ENCODE measurements at places on chromosomes 12 and 14. TPM values are rescaled to one million over a fixed set of nuclear protein-coding genes. Genes with fewer than 3 reads are reported as not detected.
A peak's percentile ranks its signal among the peaks of the same experiment; 100 is the strongest.

GRCh38 chr14:80978403-80978802, 23.0 kb downstream of the TSHR start:
- peaks cover 4% of the 10 kb centered on the region for H3K27me3 ChIP-seq
- no peaks in the 10 kb centered on the region for H3K36me3 ChIP-seq
- no peaks in the 10 kb centered on the region for H3K4me1 ChIP-seq
- no peak for DNase-seq
- no peak overlapping the region for H3K4me3 ChIP-seq

GRCh38 chr14:94024549-94024948, 1.6 kb upstream of the OTUB2 start:
- no peak overlapping the region for H3K27ac ChIP-seq
- peaks cover 10% of the 10 kb centered on the region for H3K4me1 ChIP-seq
- peaks cover 4% of the 10 kb centered on the region for H3K27me3 ChIP-seq
- no peaks in the 10 kb centered on the region for H3K36me3 ChIP-seq
- no peak for DNase-seq
- H3K4me3 ChIP-seq, result no peak overlapping the region

GRCh38 chr12:25552681-25553080, 402 bp downstream of the LMNTD1 start:
- no peak overlapping the region for H3K27ac ChIP-seq
- H3K4me1 ChIP-seq, result no peaks in the 10 kb centered on the region
- H3K27me3 ChIP-seq, result no peaks in the 10 kb centered on the region
- H3K4me3 ChIP-seq, result no peak overlapping the region
- no peak for DNase-seq
- no peaks in the 10 kb centered on the region for H3K36me3 ChIP-seq

DNA sequence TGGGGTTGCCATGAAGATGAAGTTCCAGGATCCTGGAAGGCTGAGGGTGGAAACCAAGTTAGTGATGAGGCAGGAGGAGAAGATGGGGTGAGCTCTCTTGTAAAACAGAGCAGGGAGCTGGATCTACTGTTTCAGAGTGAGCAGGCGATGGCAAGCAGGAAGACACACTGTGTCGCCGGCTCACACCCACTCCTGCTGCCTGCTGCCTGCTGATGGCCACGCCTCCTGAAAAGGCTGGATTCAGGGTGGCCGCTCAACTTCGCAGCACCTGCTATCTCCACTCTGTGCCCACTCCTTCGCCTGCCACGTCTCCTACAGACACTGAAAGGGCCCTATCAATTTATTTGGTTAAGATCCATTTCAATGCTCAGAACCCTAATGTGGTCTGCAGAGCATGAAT, 96.1 kb downstream of the RBM19 start:
- H3K4me1 ChIP-seq, result no peaks in the 10 kb centered on the region
- DNase-seq, result no peak

- DNase-seq, result no peak
- H3K4me1 ChIP-seq, result peaks cover 17% of the 10 kb centered on the region
- peaks cover 75% of the 10 kb centered on the region for H3K27me3 ChIP-seq
- H3K27ac ChIP-seq, result no peak overlapping the region
These were observed 2.9 kb downstream of the PAX9 start for GRCh38 chr14:36664322-36665193.

DNA sequence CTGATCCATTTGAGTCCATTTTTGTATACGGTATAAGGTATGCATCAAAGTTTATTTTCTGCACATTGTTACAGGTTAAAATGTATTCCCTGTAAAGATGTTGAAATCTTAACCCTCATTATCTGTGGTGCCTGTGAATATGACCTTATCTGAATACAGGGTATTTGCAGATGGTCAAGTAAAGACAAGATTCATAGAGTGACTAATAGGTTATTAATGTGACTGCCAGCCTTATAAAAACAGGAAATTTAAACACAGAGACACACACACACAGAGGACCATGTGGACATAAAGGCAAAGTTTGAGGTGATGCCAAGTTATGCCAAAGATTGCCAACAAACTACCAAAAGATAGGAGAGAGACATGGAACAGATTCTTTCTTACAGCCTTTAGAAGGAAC, 347.2 kb upstream of the DCN start:
- H3K27ac ChIP-seq, result no peak overlapping the region
- H3K36me3 ChIP-seq, result no peaks in the 10 kb centered on the region
- H3K4me1 ChIP-seq, result peaks cover 12% of the 10 kb centered on the region
- no peaks in the 10 kb centered on the region for H3K27me3 ChIP-seq

DNA sequence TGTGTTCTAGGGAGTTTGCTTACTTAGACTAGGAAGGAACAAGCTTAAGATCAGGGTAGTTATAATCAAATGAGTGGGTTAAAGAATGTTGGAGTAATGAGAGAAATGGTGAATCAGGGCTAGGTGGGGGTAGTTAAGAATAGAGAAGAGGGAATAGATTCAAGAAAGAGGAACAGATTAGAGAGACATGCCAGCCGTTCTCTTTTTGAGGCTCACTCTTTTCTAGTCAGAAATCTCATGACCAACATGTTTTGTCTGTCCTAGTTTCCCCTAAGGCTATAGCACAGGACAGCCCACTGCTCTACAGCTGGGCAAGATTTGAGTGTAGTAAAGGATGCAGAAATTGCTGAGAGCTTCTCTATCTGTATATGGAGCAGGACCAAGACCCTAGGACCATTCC, 258.4 kb downstream of the AKAP6 start:
- H3K36me3 ChIP-seq, result no peaks in the 10 kb centered on the region
- DNase-seq, result no peak
- no peak overlapping the region for H3K27ac ChIP-seq
- H3K4me3 ChIP-seq, result no peak overlapping the region
- H3K27me3 ChIP-seq, result peaks cover 2% of the 10 kb centered on the region

DNA sequence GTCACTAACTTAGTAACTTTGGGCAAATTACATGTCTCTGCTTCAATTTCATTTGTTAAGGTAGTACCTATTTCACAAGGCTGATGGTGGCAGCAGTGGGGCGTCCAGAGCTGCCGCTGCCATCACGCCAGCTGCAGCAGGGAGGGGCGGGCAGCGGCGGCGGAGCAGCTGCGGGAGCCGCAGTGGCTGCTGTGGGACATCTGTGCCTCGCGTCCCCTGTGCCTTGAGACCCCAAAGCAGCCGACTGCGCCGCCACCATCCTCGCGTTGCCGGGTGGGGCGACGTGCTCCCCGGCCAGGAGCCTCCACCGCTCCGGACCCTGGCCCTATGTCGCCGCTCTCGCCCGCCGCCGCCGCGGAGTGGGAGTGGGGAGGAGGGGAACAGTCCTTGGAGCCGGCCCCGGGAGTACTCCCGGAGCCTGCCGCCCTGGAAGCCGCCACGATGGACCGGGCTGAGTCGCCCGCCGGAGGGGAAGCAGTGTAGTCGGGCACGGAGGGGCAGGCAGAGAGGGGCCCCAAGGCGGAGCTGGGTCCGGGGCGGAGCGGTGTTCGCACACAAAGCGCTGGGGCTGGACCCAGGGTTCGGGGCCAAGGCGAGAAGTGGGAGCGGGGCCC, 51.4 kb downstream of the A2M start:
- H3K27ac ChIP-seq, result peak overlapping the region; percentile 57
- H3K27me3 ChIP-seq, result peaks cover 4% of the 10 kb centered on the region

GRCh38 chr12:38825006-38825405, 80.4 kb downstream of the CPNE8 start:
- no peak overlapping the region for H3K27ac ChIP-seq
- peaks cover 4% of the 10 kb centered on the region for H3K4me1 ChIP-seq
- H3K4me3 ChIP-seq, result no peak overlapping the region
- no peak for DNase-seq

- DNase-seq, result no peak
- no peaks in the 10 kb centered on the region for H3K36me3 ChIP-seq
- no peak overlapping the region for H3K4me3 ChIP-seq
These were observed 58.9 kb upstream of the ANKS1B start for GRCh38 chr12:100043631-100044030.

DNA sequence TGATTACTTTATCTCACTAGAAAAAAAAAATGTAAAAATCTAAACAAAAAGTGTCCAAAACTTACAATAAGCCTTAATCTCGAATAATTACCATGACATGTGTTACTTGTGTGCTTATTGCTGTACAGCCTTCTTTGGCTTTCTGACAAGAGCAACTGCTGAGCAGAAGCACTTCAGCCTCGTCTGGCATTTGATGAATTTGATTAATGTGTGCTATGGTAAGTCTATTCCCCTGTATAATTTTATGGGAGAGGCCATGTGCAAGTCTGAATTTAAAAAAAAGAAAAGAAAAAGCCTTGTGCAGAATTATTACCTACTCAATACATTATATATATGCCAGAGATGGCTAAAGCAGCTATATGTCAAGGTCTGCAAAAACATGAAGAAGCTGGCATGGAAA, 113.9 kb downstream of the AEBP2 start:
- no peaks in the 10 kb centered on the region for H3K36me3 ChIP-seq
- no peak overlapping the region for H3K27ac ChIP-seq
- no peak overlapping the region for H3K4me3 ChIP-seq
- no peaks in the 10 kb centered on the region for H3K4me1 ChIP-seq
- H3K27me3 ChIP-seq, result no peaks in the 10 kb centered on the region

GRCh38 chr12:69001251-69001650, 68.3 kb upstream of the CPM start:
- no peaks in the 10 kb centered on the region for H3K27me3 ChIP-seq
- DNase-seq, result no peak
- no peak overlapping the region for H3K27ac ChIP-seq
- no peaks in the 10 kb centered on the region for H3K4me1 ChIP-seq

DNA sequence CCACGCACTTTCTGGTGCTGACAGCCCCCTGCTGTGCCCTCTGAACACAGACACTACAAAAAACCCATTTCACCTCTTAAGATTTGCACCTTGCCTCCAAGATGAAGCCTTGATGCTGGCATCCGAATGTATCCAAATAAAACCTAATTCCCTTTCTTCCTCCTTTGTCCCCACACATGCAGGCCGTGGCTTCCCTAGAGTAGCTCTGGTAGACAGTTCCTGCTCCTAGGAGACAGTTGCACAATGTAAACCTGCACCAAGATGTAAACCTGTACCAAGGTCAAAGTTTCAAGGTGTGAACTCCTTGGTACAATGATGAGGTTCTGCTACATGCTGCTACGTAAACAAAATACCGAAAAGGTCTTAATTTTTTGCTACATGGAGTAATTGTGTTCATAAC, 625 bp upstream of the ABHD12B start:
- peaks cover 40% of the 10 kb centered on the region for H3K27me3 ChIP-seq
- H3K27ac ChIP-seq, result no peak overlapping the region
- no peak for DNase-seq
- no peaks in the 10 kb centered on the region for H3K36me3 ChIP-seq

DNA sequence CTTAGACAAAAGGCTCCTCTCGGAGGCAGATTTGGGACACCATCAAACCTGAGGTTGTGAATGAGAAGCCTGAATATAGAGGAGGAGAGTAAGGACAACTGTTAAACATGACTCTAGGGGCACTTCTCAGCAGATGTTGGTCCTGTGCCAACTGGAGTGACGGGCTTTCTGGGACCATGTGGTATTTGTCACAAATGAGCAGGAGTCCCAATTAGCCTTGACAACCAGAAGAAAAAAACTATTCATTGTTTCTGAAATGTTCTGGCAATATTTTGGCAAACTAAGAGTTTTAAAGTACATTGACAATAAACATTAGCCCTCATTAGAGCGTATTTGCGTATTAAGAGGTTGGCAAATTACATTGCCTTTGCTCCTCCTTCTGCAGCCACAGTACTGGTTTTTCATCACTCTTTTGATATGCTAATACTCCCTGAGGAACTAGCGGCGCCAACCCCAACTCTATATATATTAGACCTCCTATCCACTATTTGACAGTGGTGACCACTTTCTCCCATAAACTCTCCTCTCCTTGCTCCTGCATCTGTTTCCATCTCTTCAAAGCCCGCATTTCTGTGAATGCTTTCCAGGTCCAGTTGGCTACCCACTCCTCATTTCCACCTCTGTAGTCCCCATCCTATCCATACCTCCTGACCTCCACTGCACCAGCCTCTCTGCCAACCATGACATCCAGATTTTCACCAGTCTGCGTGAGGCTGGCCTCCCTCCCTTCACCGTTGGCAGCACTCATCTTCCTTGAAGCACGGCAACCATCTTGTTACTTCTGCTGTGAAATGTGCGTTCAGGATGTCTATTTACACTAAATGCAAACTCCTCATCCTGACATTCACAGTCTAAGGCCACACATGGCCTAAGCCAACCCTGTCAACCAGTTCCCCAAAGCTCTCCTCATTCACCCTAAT, 100.7 kb downstream of the ZFC3H1 start:
- no peak overlapping the region for H3K4me3 ChIP-seq
- H3K27me3 ChIP-seq, result peaks cover under 1% of the 10 kb centered on the region
- no peaks in the 10 kb centered on the region for H3K4me1 ChIP-seq
- DNase-seq, result no peak
- no peak overlapping the region for H3K27ac ChIP-seq

DNA sequence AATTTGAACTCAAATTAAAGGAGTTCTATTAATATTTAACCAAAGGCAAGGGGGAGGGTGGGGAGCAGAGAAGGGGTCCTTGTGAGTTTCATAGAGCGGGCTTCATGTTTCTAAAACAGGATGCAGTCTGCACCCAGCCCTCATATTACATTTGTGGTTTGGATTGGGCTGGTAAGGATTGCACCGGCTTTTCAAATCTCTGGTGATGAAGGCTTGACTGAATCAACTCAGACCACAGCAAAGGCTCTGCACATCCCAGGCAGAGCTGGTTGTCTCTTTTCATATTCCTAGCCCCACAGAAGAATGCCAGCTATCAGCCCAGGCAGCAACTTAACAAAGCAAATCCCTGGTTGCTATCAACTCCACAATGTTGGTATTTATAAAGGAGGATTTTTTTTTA, 1221.4 kb downstream of the VRK1 start:
- H3K27me3 ChIP-seq, result no peaks in the 10 kb centered on the region
- no peak overlapping the region for H3K4me3 ChIP-seq
- no peak for DNase-seq
- no peaks in the 10 kb centered on the region for H3K36me3 ChIP-seq
- H3K4me1 ChIP-seq, result no peaks in the 10 kb centered on the region

GRCh38 chr14:94593376-94593748, 12.1 kb downstream of the SERPINA5 start:
- H3K27ac ChIP-seq, result no peak overlapping the region
- no peaks in the 10 kb centered on the region for H3K27me3 ChIP-seq
- H3K4me1 ChIP-seq, result no peaks in the 10 kb centered on the region
- no peak overlapping the region for H3K4me3 ChIP-seq
- H3K36me3 ChIP-seq, result no peaks in the 10 kb centered on the region
- DNase-seq, result no peak

DNA sequence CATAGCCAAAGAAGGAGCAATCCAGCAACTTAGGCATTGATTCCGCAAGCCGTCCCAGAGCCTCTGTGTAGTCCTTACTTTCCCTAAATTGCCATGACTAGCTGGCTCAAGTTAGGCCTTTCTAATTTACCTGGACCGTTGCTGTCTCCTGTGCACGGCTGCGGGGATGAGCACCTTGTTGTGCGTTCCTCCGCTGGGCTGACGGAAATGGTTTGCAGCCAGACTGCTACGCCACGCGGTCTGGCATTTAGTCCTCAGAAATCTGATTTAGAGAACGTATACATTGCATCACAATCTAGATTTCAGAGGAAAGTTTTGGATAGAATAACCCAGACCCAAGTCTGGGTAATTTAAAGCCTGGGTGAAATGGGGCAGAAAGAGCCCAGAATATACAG, 133.2 kb upstream of the ARHGAP5 start:
- peaks cover 11% of the 10 kb centered on the region for H3K27me3 ChIP-seq
- H3K4me3 ChIP-seq, result no peak overlapping the region
- no peak overlapping the region for H3K27ac ChIP-seq
- no peaks in the 10 kb centered on the region for H3K36me3 ChIP-seq
- no peaks in the 10 kb centered on the region for H3K4me1 ChIP-seq

The OTX2 gene
- total RNA-seq, result not detected

The IAPP gene
- total RNA-seq, result not detected

The SRRM4 gene
- total RNA-seq, result not detected

The HIP1R gene
- total RNA-seq, result 122 TPM

The SERPINA3 gene
- not detected for total RNA-seq
